ENCODE measurements at places on chromosomes 1 and 21.

- DNase-seq = no peak
Measured at GRCh38 chr21:45529785-45530422, 12.3 kb downstream of the SLC19A1 start.

- no peak for DNase-seq
Measured at GRCh38 chr1:75539230-75540116, 71.4 kb downstream of the SLC44A5 start.

- no peak for DNase-seq
Measured at GRCh38 chr1:184152434-184152898, 100.9 kb downstream of the TSEN15 start.

- DNase-seq = no peak
Measured at GRCh38 chr1:33297911-33298622, 22.8 kb downstream of the A3GALT2 start.

DNA sequence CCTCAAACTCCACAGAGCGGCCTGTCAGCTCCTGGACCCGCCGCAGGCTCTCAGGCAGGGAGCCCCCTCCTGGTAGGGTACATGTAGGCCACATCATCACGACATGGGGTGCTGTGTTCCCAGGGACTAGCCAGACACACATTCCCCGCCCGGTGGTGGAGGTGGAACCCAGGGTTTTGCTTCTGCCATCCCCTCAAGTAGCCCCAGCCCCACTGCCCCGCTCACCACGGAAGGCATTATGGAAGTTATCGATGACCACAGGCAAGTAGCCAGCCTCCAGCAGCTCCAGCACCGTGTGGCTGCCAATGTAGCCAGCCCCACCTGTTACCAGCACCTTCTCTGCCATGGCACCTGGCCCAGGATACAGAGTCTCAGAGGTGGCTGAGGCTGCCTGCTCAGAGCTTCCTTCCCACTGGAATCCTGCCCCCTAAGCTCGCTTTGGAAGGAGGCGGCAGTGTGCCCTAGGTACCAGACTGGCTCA is 1.9 kb downstream of the GALE start:
- DNase-seq = no peak

DNA sequence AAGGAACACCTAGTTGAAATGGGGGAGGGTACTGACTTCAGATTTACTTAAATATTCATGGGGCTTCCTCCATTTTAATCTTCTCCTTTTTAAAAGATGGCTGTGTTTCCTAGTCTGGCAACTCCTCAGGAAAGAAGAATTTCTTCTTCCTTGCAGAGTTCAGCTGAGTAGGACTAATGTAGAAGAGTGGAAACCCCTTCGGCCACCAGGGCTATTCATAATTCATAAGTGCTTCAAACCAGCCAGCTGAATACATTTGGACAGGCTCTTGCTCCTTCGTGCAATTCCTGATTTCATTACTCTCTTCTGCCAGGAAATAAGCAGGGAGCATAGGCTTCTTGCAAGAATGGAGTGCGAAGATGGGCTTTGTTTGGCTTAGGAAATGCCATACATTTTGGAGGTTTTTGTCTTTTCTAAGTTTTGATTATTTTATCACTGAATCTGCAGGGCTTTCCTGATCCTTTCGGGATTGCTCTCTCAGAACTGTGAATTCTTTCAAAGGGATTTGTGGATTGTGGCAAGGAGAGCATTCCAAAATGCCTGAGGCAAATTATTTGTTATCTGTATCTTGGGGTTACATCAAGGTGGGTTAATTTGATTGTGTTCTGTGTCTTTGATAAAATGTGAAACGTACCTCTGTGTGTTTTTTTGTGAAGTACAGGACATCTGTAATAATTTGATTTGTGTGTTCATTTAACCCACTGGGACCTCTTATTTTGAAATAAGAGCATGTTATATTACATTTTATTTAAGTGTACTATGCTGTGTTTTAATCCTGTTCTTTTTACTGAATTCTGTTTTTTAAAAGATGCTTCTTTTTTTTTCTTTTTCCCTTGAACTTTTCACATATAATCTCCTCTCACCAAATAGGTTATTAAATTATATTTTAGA is 179.4 kb upstream of the SGIP1 start:
- no peak for DNase-seq

- DNase-seq = no peak
Measured at GRCh38 chr1:109895720-109896504, 14.7 kb upstream of the CSF1 start.

DNA sequence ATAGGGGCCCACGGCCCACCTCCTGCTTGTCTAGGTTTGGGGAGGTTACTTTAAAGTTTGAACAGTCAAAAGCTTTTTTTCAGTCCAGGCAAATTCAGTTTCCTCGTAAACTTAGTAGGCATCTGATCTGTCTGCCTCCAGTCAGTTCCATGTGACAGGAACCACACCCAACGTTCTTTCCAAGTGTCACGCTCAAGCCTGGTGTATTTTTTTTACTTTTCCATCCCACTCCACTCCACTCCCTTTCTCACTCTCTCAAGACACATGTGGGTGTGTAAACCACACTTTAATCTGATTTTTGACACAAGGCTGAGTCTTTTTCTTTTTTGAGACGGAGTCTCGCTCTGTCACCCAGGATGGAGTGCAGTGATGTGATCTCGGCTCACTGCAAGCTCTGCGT is 60.3 kb upstream of the GPR153 start:
- DNase-seq = no peak

- DNase-seq = no peak
Measured at GRCh38 chr1:241642593-241642944, 2.4 kb upstream of the CHML start.

- DNase-seq = no peak
Measured at GRCh38 chr1:109255678-109256077, 6.3 kb downstream of the CELSR2 start.

DNA sequence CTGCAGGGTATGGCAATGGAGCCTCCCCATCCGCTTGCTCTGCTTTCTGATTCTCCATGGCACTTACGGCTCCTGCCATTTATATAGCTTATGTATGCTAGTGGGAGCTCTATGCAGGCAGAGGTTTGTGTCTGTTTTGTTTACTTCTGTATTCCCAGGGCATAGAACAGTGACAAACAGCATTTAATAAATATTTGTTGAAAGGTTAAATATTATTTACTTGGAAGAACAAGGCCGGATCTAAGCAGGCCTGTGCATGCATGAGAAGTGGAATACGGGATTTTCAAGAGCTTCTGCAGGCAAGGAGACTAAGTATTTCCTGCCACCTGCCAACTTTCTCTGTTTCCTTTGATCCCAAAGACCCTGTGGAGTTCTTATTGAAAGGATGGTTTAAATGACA is 90.7 kb downstream of the XCL2 start:
- no peak for DNase-seq

- DNase-seq = no peak
Measured at GRCh38 chr1:179770887-179771502, 27.9 kb downstream of the FAM163A start.

- no peak for DNase-seq
Measured at GRCh38 chr1:167922023-167922422, 8.1 kb upstream of the ADCY10 start.

GRCh38 chr1:89633248-89633799 is 404 bp downstream of the LRRC8C start:
- peak; percentile 46 for DNase-seq

DNA sequence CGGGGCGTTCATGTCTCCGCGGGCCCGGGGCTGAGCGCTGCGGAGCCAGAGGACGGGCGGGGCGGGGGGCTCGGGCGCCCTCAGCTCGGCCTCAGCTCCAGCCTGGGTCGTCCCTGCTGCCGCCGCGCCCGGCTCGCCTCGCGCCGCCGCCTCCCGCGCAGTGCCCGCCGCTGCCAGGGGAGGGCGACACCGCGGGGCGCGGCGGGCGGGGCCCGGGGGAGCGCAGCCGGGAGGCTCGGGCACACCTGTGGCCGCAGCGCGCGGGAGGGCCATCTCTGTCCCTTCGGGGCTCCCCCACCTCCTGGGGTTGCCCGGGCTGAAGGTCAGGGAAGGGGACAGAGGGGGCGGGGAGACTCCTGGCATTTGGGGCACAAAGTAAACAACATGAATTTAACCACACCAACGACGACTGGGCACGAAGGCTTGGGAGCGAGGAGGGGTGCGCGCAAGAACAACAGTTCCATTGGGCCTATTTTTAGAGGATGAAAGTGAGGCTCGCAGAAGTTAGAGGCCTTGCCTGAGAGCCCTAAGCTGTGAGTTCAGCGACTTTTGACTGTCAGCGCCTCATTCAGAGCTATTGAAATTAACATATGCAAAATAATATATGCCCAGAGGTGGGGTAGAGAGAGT is at the start of gene FAM131C:
Gene FAM131C, minus strand, starts transcription at position 162 of the 630 bp plus-strand sequence. CDS start 209 bp downstream, outside the sequence.
- no peak for DNase-seq

- no peak for DNase-seq
Measured at GRCh38 chr1:220810963-220811362, 24.2 kb downstream of the MTARC1 start.

DNA sequence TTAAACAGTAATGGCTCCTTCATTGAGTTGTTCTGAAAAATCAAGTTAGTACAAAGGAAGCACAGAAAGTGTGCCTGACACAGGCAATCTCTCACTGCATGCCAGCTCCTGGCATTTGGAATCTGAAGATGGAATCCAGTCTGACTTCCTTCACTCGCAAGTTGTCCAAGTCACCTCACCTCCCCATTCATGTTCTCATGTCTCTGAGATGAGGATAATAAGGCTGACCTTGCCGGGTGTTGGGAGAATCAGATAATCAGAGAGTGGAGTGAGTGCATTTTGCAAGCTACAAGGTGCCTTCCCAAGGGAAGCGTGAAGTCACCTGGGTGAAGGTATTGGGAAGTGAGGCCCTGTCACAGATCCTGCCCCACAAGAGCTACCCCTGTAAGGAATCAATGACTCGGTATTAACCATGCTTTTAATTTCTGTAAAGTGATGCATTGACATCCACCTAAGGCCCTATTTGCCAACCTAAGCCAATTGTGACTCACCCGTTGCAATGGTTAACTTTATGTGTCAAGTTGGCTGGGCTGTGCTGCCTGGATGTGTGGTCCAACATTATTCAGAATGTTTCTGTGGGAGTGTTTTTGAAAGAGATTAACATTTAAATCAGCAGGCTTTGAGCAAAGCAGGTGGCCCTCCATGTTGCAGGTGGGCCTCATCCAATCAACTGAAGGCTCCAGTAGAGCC is 62.5 kb upstream of the TARBP1 start:
- no peak for DNase-seq

GRCh38 chr1:162298266-162298665 is 78.4 kb downstream of the SPATA46 start:
- no peak for DNase-seq

DNA sequence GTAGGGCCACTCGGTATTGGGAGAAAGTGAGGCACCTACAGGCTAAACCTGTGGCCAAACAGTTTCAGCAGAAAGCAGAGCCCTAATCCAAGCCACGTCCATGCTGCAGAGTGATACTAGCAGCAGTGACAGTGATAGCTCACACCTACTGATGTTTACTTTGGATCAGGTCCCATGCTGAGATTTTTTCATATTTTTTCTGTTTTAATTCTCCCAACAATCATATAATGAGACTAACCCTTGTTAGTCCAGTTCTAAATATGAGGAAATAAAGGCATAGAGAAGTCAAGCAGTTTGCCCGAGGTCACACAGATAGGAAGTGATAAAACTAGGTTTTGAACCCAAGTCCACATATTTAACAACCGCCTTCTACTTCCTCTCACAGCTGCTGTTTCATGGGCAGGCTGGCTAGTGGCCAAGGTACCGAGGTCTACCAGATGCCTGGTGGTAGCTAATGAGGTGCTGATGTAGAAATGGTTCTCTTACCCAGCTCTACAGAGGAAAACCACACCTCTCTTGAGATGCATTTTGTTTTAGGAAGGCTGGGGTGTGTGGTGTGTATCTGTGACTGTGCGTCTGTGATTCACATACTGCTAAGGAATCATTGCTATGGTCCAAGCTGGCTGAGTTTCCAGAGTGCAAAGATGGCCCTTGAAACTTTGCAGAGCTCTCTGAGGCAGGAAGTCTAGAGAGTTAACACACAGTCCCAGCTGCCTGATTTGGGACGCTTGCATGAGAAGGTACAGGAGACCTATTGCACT is 80.3 kb upstream of the ARTN start:
- peak; percentile 48 for DNase-seq

- DNase-seq = no peak
Measured at GRCh38 chr1:40607921-40608320, 57.6 kb downstream of the RIMS3 start.

- peak; percentile 75 for DNase-seq
Measured at GRCh38 chr1:8015036-8015808, 10.9 kb downstream of the ERRFI1 start.

DNA sequence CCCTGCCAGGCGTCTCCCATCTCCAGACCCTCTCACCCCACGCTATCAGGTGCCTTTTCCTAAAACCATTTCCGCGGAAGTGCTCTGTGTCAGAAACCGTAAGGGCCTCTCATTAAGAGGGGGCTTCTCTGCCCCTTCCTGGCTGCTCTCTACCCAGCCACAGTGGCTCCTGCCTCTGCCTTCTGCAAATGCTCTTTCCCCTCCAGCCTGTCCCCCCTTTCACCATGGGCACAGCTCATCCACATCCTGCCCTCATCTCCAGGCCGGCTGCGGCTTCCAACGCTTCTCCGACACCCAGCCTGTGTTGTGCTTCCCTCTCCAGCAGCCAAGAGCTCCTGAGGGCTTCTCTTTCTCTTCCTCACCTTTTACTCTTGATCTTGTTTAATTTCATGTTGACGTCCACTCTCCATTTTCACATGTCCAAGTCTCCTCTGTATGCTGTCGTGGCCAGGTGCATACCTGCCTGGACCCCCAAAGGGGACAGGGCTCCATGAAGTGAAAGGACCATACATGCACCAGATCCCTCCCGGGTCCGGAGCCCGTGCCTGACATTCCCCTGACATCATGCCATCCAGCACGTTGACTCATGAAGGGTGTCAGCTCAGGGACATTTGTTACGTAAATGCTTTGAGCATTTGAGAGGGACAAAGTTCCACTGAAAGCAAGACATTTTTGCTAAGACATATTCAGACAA is 306.5 kb downstream of the AJAP1 start:
- no peak for DNase-seq

DNA sequence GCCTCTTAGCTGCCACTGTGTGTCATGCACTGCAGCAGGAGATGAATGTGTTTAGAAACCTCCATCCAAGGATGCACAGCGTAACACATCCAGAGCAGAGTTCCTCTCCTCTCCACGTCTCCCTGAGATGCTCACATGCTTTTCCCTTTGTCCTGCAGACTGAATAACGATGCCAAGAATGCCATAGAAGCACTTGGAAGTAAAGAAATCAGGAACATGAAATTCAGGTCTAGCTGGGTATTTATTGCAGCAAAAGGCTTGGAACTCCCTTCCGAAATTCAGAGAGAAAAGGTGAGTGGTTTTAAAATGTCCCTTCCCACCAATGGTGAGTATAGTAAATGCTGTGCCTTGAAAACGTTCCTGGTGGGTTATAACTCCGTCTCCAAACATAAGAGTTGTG is 13.4 kb upstream of the MX2 start:
- no peak for DNase-seq

- DNase-seq = peak; percentile 24
Measured at GRCh38 chr1:82086739-82087138, 286.0 kb downstream of the ADGRL2 start.

- DNase-seq = no peak
Measured at GRCh38 chr1:61259379-61260148, 177.2 kb downstream of the NFIA start.

Data from HS-27A (cell line).